ENCODE measurements at places on chromosomes 2 and 18.

DNA sequence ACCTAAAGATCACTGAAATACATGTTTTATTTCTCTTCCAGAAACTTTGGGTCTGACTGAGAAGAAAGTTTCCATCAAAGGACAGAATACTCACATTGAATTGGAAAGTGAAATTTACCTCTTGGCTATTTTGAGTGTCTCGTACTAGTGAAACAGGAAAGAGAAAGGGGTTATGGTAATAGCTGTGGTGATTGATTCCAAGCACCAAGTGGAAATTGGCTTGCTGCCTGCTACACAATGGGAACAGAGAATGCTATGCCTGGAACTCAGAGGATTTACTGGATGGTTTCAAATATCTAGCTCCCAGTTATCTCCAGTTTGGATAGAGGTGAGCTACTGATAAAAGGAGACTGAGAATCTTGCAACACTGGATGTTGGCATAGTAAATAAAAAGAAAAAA lies 492.8 kb upstream of the FSIP2 start:
- DNase-seq: no peak

DNA sequence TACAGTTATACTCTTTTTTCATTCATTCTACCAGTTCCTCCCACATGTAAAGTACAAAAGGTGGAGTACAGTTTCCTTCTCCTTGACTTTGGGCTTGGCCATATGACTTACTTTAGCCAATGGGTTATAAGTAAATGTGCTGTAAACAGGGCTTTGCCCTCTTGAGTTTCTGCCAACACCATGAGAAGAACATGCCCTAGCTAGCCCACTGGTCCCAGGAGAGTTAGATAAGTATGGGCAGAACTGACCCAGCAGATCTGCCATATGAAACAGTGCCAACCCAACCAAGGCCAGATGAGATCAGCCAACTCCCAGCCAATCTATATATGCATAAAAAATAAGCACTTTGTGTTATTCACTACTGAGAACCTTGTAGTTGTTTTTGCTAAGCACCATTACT lies 25.5 kb downstream of the ZC3H8 start:
- no peak for DNase-seq

- DNase-seq: peak; percentile 36
These were observed 26.7 kb downstream of the POLR1A start for GRCh38 chr2:86078774-86079545.

DNA sequence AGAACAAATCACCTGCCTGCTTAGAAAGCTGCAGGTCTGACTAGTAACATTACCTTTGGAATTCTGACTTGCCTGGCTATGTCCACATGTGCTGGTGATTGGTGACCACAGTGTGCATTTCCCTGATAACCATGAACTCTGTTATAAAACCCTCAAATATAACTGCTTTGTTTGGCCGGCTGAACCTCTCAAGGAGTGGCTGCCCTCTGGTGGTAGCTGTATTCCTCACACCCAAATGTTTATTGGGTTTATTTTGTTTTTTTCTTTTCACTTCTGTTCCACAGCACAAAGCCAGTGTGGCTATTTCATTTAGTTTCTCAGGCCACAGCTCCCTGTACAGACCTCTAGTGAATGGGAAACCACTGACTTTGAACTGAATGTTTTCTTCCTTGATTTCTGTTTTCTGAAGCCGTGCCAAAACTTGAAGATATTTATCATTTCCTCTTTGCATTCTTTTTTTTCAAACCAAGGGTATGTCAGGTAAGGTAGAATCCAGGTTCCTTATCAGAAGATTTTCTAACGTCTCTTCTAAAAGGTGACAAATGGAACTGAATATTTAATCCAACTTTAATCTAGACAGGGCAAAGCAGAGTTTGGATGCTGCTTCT lies 549.0 kb upstream of the VRK2 start:
- DNase-seq: peak; percentile 65

DNA sequence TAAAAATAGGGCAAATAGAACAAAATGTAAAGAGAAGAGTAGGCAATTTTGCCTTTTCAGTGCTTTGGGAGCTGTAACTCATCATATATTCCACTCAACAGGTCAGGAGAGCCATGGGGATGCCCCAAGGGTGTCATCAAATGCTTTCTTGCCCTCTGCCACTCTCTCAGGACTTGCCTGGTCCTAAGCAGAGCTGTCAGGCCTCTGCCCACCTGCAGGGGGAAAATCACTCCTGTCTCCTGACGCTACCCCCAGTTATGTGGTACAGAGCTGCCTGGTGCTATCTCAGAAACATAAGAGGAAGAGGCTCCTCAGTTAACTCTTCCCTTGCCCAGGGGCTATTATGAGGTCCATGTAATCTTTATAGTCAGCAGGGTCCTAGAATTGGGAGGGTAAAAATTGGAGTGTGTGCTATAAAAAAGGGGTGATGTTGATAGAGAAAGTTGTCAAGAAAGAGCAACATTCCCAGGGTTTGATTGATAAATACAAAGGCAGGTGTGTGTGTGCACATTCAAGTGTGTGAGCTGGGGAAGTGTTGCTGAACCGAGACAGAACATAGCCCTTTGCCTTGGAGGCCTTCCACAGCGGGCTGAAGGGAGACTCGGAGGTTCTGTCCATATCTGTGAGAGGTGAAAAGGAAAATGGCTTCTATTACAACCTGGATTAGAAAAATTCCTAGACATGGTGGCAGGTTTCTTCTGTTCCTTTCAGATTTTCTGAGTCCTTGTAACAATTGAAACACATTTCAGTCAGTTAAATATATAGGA lies 25.4 kb downstream of the PTPRM start:
- DNase-seq: no peak

- DNase-seq: peak; percentile 86
These were observed 1.3 kb downstream of the PRPF40A start for GRCh38 chr2:152715854-152716428.

GRCh38 chr18:51588616-51589015 lies 391.1 kb upstream of the MEX3C start:
- no peak for DNase-seq

GRCh38 chr2:162768656-162769055 lies 69.9 kb downstream of the KCNH7 start:
- no peak for DNase-seq

DNA sequence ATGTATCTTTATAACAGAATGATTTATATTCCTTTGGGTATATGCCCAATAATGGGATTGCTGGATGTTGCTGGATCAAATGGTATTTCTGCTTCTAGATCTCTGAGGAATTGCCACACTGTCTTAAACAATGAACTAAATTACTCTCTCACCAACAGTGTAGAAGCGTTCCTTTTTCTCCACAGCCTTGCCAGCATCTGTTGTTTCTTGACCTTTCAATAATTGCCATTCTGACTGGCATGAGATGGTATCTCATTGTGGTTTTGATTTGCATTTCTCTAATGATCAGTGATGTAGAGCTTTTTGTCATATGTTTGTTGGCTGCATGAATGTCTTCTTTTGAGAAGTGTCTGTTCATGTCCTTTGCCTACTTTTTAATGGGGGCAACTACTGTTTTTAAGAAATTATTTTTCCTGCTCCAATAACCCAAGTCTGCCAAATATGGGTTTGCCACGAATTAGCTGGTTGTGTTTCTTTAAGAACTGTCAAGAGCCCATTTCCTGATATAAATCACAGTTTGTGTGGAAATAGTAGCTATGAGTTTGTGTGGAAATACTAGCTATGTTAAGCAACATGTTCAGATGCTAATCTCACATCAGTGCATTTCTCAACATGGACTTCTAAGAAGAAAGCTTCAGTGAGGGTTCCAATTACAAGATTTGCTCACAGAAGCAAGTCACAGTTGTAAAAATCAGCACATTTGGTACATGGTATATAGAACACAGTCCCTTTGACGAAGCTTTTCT lies 259.4 kb downstream of the ANAPC1 start:
- DNase-seq: peak; percentile 87
